ENCODE measurements at places on chromosomes 5 and 9. TPM values are rescaled to one million over a fixed set of nuclear protein-coding genes. Genes with fewer than 3 reads are reported as not detected.

Gene SIGMAR1
- 62.3 TPM for total RNA-seq

Gene GCNT4
- total RNA-seq = 11.3 TPM

Gene ZNF462
- total RNA-seq = 5.3 TPM

Gene TMEM252
- not detected for total RNA-seq

Gene NUTM2G
- not detected for total RNA-seq

Gene C9orf57
- not detected for total RNA-seq

Gene EQTN
- not detected for total RNA-seq

Gene SLC34A1
- not detected for total RNA-seq

Gene FRMD3
- total RNA-seq = 0.58 TPM

Gene UNC13B
- 0.45 TPM for total RNA-seq

Gene DDX4
- not detected for total RNA-seq

Gene ABLIM3
- 0.07 TPM for total RNA-seq

Gene COL27A1
- 1.7 TPM for total RNA-seq

Gene BHMT2
- total RNA-seq = 0.19 TPM

Gene CDKN2B-AS1
- total RNA-seq = 1.5 TPM

Gene MCTP1
- 1.0 TPM for total RNA-seq

Gene DMRTA1
- total RNA-seq = not detected

Gene SPINK4
- not detected for total RNA-seq

Gene TMEM8B
- 11.0 TPM for total RNA-seq

Gene TRMT10B
- total RNA-seq = 21.6 TPM

Gene SPATA31E1
- not detected for total RNA-seq

Gene NOTCH1
- total RNA-seq = 53.3 TPM

Gene GABRP
- total RNA-seq = not detected

Gene SOX30
- 0.10 TPM for total RNA-seq

Gene CNTNAP3
- total RNA-seq = 0.22 TPM

Gene FOXD4
- total RNA-seq = 0.35 TPM

Gene BARHL1
- not detected for total RNA-seq

Gene TBC1D9B
- total RNA-seq = 125 TPM

Gene ADAMTS13
- 1.3 TPM for total RNA-seq

Gene SLC2A6
- total RNA-seq = 5.3 TPM

Gene NUTM2F
- not detected for total RNA-seq

Gene IFNE
- total RNA-seq = not detected

Gene ZNF346
- 25.7 TPM for total RNA-seq

Gene C5orf47
- not detected for total RNA-seq

Gene ZBED3
- total RNA-seq = 2.9 TPM

Gene IFNA13
- not detected for total RNA-seq

Gene CCL21
- not detected for total RNA-seq

Gene HSPA5
- 118 TPM for total RNA-seq

Gene COL15A1
- total RNA-seq = 0.15 TPM

Gene LCN9
- total RNA-seq = not detected

Gene ZNF366
- 0.13 TPM for total RNA-seq

Gene GPRIN1
- 0.54 TPM for total RNA-seq

Gene PCDHB12
- not detected for total RNA-seq

Gene WNK2
- 0.95 TPM for total RNA-seq

Gene THBS4
- 0.90 TPM for total RNA-seq

Gene CHSY3
- not detected for total RNA-seq

Gene GGTA1
- total RNA-seq = not detected

Gene CDH9
- total RNA-seq = 0.13 TPM

Gene SAXO1
- 0.47 TPM for total RNA-seq

Gene ADGRD2
- total RNA-seq = not detected

Gene NIM1K
- 0.76 TPM for total RNA-seq

Gene ANKRD34B
- total RNA-seq = not detected

Gene EXOSC3
- 60.5 TPM for total RNA-seq

Gene SLC46A2
- total RNA-seq = not detected

Gene PROB1
- total RNA-seq = 1.5 TPM
